HT1080 (cell line): ENCODE measurements at places on chromosomes 4 and X. TPM values are rescaled to one million over a fixed set of nuclear protein-coding genes. Genes with fewer than 3 reads are reported as not detected.

GRCh38 chr4:24382381-24382780 lies 202.0 kb downstream of the DHX15 start:
- peak; percentile 90 for DNase-seq

GRCh38 chr4:25670991-25671390 lies 15.3 kb downstream of the SLC34A2 start:
- DNase-seq = no peak

The SSX4 gene
- total RNA-seq = 0.27 TPM in 1 of 2 replicates, not detected in the other

The SPANXD gene
- 0.30 and 0.40 TPM in 2 replicates for total RNA-seq

The PLAC8 gene
- total RNA-seq = not detected in 2 replicates
